Foreskin keratinocyte (primary cell): ENCODE measurements at places on chromosomes 5 and 9. TPM values are rescaled to one million over a fixed set of nuclear protein-coding genes. Genes with fewer than 3 reads are reported as not detected.

The ADAMTSL2 gene
- total RNA-seq: not detected in 2 replicates

The SEMA5A gene
- total RNA-seq: 1.9 and 4.1 TPM in 2 replicates

The WDR31 gene
- total RNA-seq: 0.71 and 1.5 TPM in 2 replicates

The PCDHA11 gene
- total RNA-seq: 0.35 TPM in 1 of 2 replicates, not detected in the other

The SLCO4C1 gene
- 0.74 and 0.99 TPM in 2 replicates for total RNA-seq

The NUTM2F gene
- total RNA-seq: not detected in 2 replicates

The AK8 gene
- total RNA-seq: 0.14 TPM in 2 replicates

The CTXN3 gene
- not detected in 2 replicates for total RNA-seq

The REEP5 gene
- 56.1 and 56.4 TPM in 2 replicates for total RNA-seq

The PCDHA2 gene
- total RNA-seq: not detected in 2 replicates

The PCDHB5 gene
- total RNA-seq: 0.04 and 0.10 TPM in 2 replicates

The OTP gene
- total RNA-seq: not detected in 2 replicates

The PCA3 gene
- total RNA-seq: not detected in 2 replicates

The ORM1 gene
- total RNA-seq: not detected in 2 replicates

The CA9 gene
- 0.21 and 0.27 TPM in 2 replicates for total RNA-seq

The ZNG1F gene
- 5.2 and 10.1 TPM in 2 replicates for total RNA-seq

The ADRA1B gene
- total RNA-seq: 0.11 TPM in 1 of 2 replicates, not detected in the other

The PCDH12 gene
- 0.03 and 0.07 TPM in 2 replicates for total RNA-seq

The PROB1 gene
- 1.4 and 1.6 TPM in 2 replicates for total RNA-seq

The GADD45G gene
- total RNA-seq: not detected in 2 replicates

The RAPGEF1 gene
- total RNA-seq: 31.1 and 34.8 TPM in 2 replicates

The MBLAC2 gene
- total RNA-seq: 3.8 and 5.5 TPM in 2 replicates

The PIP5K1B gene
- total RNA-seq: 0.04 TPM in 1 of 2 replicates, not detected in the other

The BSPRY gene
- total RNA-seq: 0.04 TPM in 1 of 2 replicates, not detected in the other

The PRLR gene
- 0.07 TPM in 1 of 2 replicates, not detected in the other for total RNA-seq

The STING1 gene
- 27.2 and 27.4 TPM in 2 replicates for total RNA-seq

The PCDHA13 gene
- 0.03 and 0.04 TPM in 2 replicates for total RNA-seq

The ORM2 gene
- not detected in 2 replicates for total RNA-seq

The MAMDC4 gene
- 3.5 and 3.7 TPM in 2 replicates for total RNA-seq

The HAVCR2 gene
- not detected in 2 replicates for total RNA-seq

The F2RL1 gene
- total RNA-seq: 72.4 and 77.5 TPM in 2 replicates

The SLC46A2 gene
- total RNA-seq: not detected in 2 replicates

The LCN9 gene
- not detected in 2 replicates for total RNA-seq

The PALM2AKAP2 gene
- total RNA-seq: 6.6 and 8.9 TPM in 2 replicates

The ENG gene
- total RNA-seq: 3.1 TPM in 2 replicates

The ATOX1 gene
- total RNA-seq: 175 and 202 TPM in 2 replicates

The SLC34A1 gene
- total RNA-seq: not detected in 2 replicates

The C9 gene
- not detected in 2 replicates for total RNA-seq

The ANKRD18B gene
- 10.9 and 11.5 TPM in 2 replicates for total RNA-seq

The PCDHB13 gene
- total RNA-seq: 0.07 TPM in 1 of 2 replicates, not detected in the other

The NR4A3 gene
- 0.04 and 0.07 TPM in 2 replicates for total RNA-seq

The TMEM174 gene
- total RNA-seq: not detected in 2 replicates

The SLC25A2 gene
- not detected in 2 replicates for total RNA-seq

The SMIM33 gene
- total RNA-seq: not detected in 2 replicates

The KIF4B gene
- 0.03 and 0.04 TPM in 2 replicates for total RNA-seq

The FREM1 gene
- not detected in 2 replicates for total RNA-seq

The PPP3R2 gene
- not detected in 2 replicates for total RNA-seq

The GBGT1 gene
- 1.7 and 3.0 TPM in 2 replicates for total RNA-seq

The DBH gene
- total RNA-seq: not detected in 2 replicates

The NIM1K gene
- 0.07 and 0.14 TPM in 2 replicates for total RNA-seq

The G3BP1 gene
- total RNA-seq: 270 and 295 TPM in 2 replicates

The CCDC192 gene
- total RNA-seq: not detected in 2 replicates

The IFNE gene
- total RNA-seq: 1.4 and 1.9 TPM in 2 replicates
